ENCODE measurements at places on chromosomes 2 and 18.

GRCh38 chr2:158211502-158211901 is 109.8 kb downstream of the UPP2 start:
- no peak overlapping the region for H3K27ac ChIP-seq
- no peaks in the 10 kb centered on the region for H3K36me3 ChIP-seq
- no peak for DNase-seq
- H3K27me3 ChIP-seq = no peaks in the 10 kb centered on the region

- H3K4me3 ChIP-seq = no peak overlapping the region
- H3K27ac ChIP-seq = peak overlapping the region; percentile 44
- H3K4me1 ChIP-seq = peaks cover 10% of the 10 kb centered on the region
- H3K36me3 ChIP-seq = no peaks in the 10 kb centered on the region
- H3K27me3 ChIP-seq = no peaks in the 10 kb centered on the region
Observed at GRCh38 chr2:237315170-237315828, 98.7 kb downstream of the COL6A3 start.

DNA sequence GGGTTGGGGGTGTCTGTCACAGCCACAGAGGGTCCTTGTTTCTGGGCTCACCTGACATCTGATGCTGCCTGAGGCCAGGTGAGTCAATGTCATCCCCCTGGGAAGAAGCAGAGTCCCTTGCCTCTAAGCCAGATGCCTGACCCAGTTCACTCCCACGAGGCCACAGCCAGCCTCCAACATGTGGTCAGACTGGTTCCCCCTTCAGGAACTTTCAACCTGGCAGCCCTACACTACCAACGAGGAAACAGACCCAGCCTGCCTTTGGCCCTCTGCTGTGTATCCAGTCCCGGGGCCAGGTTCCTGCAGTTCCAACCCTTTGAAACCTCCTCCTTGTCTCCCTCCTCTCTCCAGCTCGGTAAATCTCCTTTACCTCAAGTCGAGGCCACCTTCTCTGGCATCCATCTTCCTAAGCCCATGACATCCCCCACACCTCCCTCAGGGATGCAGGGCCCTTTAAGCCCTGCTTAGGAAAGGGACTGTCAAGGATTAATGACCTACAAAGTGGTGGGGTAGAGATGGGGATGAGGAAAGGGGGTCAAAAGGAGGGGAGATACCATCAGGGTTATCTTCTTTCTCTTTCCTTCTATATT is 49.2 kb upstream of the SMAD2 start:
- no peak overlapping the region for H3K27ac ChIP-seq
- DNase-seq = no peak
- no peaks in the 10 kb centered on the region for H3K36me3 ChIP-seq
- no peaks in the 10 kb centered on the region for H3K27me3 ChIP-seq

DNA sequence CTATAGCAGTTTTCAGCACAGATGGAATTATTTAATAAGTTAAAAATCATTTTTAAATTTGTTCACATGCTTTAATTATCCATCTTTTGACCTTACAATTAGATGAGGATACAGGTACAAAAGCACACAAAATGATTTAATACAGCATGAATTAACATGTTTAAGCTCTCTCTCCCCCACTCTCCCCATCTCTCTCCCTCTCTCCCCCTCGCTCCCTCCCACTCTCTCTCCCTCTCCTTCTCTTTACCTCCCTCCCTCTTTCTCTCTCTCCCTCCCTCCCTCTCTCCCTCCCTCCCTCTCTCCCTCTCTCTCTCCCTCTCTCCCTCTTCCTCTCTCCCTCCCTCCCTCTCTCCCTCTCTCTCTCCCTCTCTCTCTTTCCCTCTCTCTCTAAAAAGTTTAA is 7.6 kb downstream of the NBAS start:
- DNase-seq = no peak
- no peak overlapping the region for H3K27ac ChIP-seq
- H3K27me3 ChIP-seq = no peaks in the 10 kb centered on the region
- H3K4me1 ChIP-seq = no peaks in the 10 kb centered on the region
- peaks cover 39% of the 10 kb centered on the region for H3K36me3 ChIP-seq

DNA sequence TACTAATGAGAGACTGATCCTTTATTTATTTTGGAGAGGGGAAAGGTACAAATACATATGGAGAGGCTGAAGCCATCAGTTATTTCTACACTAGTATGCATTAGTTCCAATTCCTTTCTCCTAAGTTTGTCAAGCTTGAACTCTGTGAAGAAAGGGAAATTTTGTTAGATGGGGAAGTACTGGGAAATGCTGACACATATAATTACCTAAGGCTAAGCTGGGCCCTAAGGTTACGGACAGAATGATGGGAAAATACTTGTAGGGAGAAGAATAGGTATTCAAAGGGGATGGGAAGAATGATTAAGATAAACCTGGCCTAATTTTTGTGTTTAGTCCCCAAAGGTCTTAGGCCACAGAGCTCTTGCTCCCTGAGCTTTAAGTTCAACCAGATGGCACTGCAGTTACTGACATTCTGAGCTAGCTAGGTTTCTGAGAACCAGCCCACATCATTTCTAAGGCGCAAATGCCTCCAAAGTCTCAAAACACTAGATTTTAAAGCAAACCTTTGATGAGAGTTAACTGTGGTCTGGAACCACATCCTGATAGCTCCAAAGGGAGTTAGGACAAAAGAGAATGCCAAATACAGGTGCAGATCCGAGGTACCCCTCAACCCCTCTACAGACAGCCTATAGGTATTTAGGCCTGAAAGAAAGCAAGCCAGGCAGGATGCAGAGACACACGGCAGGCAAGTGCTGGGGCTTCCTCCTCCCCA is 2.7 kb downstream of the TMEM163 start:
- DNase-seq = no peak
- H3K4me3 ChIP-seq = no peak overlapping the region
- no peaks in the 10 kb centered on the region for H3K36me3 ChIP-seq
- H3K27ac ChIP-seq = no peak overlapping the region
- peaks cover 13% of the 10 kb centered on the region for H3K4me1 ChIP-seq
- H3K27me3 ChIP-seq = no peaks in the 10 kb centered on the region

GRCh38 chr2:104504331-104505073 is 349.4 kb upstream of the POU3F3 start:
- DNase-seq = no peak
- no peak overlapping the region for H3K4me3 ChIP-seq
- H3K27ac ChIP-seq = no peak overlapping the region
- no peaks in the 10 kb centered on the region for H3K36me3 ChIP-seq

GRCh38 chr2:26691161-26691560 is 1.4 kb upstream of the KCNK3 start:
- no peaks in the 10 kb centered on the region for H3K36me3 ChIP-seq
- DNase-seq = no peak
- peak overlapping the region; percentile 60 for H3K27ac ChIP-seq
- no peaks in the 10 kb centered on the region for H3K27me3 ChIP-seq
- H3K4me1 ChIP-seq = peaks cover 9% of the 10 kb centered on the region

- H3K27ac ChIP-seq = peak overlapping the region; percentile 35
- H3K4me3 ChIP-seq = no peak overlapping the region
- H3K27me3 ChIP-seq = no peaks in the 10 kb centered on the region
- H3K36me3 ChIP-seq = no peaks in the 10 kb centered on the region
- DNase-seq = no peak
- peaks cover 32% of the 10 kb centered on the region for H3K4me1 ChIP-seq
Observed at GRCh38 chr2:46079985-46080560, 217.1 kb upstream of the EPAS1 start.

DNA sequence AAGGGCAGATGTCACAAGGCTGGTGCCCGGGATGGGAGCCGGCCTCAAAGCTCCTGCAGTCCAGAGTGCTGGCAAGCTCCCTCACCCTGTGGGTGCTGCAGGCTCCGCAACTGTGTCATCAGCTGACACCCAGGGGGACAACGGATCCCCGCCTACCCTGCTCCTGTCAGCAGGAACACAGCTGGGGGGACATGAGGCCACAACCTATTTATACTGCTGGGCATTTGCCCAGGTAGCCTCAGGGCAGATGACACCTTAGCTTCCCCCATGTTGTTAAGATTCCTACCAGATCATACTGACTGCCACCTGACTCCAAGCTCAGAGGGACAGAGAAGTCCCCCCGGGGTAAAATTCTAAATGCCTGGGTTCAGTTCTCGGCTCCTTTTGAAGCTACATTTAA is 1.2 kb downstream of the ANKRD23 start:
- DNase-seq = no peak
- H3K4me3 ChIP-seq = no peak overlapping the region
- H3K4me1 ChIP-seq = peaks cover 12% of the 10 kb centered on the region
- no peak overlapping the region for H3K27ac ChIP-seq

DNA sequence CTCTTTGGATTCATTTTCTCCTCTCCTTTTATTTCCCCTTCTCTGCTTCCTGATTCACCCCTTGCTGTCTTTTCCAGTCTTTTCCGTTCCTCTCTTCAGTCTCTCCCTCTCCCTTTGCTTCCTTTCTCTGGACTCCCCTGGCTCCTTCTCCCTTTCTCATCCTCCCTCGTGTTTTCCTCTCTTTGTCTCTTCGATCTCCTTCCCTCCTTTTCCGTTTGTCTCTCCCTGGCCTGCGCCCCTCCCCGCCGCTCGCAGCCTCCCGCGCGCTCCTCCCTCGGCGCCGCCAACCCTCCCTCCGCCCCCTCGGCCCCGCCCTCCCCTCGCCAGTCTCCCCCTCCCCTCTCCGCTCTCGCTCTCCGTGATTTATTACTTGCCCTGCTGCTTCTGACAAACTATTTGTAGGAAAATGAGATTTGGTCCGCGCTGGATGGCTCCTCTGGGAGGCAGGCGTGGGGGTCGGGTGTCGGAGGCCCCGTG is 46.0 kb upstream of the PAX8 start:
- no peaks in the 10 kb centered on the region for H3K36me3 ChIP-seq
- no peaks in the 10 kb centered on the region for H3K27me3 ChIP-seq

DNA sequence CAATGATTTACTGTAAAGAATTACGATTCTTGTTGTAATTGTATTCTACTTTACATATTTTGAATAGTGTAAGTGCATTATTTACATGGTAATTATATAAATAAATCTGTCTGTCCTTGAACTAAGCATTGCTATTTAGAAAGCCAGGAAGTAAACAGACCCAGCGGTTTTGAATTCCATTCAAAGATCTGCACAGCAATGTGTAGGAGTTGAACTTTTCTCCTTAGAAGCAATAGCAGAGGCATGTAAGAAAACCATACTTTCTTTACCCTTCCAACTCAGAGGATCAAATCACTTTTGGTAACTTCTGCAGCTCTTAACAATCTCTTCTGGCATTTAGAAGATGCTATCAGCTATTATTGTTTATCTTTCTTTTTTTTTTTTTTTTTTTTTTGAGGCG is 109.2 kb upstream of the VRK2 start:
- DNase-seq = no peak
- H3K27ac ChIP-seq = no peak overlapping the region
- H3K4me1 ChIP-seq = no peaks in the 10 kb centered on the region

DNA sequence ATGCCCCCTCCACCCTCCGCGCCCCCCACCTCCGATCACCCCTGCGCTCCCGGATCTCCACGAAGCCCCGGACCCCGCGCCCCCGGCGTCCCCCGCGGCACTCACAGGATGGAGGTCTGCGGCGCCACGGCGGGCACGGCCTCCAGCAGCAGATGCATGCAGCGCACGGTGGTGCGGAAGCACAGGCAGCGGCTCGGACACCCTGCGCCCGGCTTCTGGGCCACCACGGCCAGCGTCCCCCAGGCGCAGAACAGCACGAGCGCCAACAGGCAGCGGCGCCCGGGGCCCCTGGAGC is 217 bp downstream of the PXDN start:
- H3K27me3 ChIP-seq = no peaks in the 10 kb centered on the region
- DNase-seq = no peak
- H3K27ac ChIP-seq = peak overlapping the region; percentile 88
- peaks cover 17% of the 10 kb centered on the region for H3K4me1 ChIP-seq
- H3K36me3 ChIP-seq = no peaks in the 10 kb centered on the region
- peak overlapping the region; percentile 72 for H3K4me3 ChIP-seq

GRCh38 chr18:48862678-48863270 is 88.0 kb downstream of the SMAD7 start:
- no peaks in the 10 kb centered on the region for H3K36me3 ChIP-seq
- no peak overlapping the region for H3K4me3 ChIP-seq
- peaks cover 2% of the 10 kb centered on the region for H3K4me1 ChIP-seq

- no peak overlapping the region for H3K27ac ChIP-seq
- no peaks in the 10 kb centered on the region for H3K36me3 ChIP-seq
- DNase-seq = no peak
- H3K4me3 ChIP-seq = no peak overlapping the region
- H3K27me3 ChIP-seq = no peaks in the 10 kb centered on the region
Observed at GRCh38 chr2:197273485-197273884, 37.1 kb downstream of the ANKRD44 start.

- no peak overlapping the region for H3K4me3 ChIP-seq
- H3K27me3 ChIP-seq = no peaks in the 10 kb centered on the region
- no peak overlapping the region for H3K27ac ChIP-seq
- DNase-seq = no peak
- H3K4me1 ChIP-seq = no peaks in the 10 kb centered on the region
Observed at GRCh38 chr2:191389288-191389687, 144.1 kb downstream of the MYO1B start.

DNA sequence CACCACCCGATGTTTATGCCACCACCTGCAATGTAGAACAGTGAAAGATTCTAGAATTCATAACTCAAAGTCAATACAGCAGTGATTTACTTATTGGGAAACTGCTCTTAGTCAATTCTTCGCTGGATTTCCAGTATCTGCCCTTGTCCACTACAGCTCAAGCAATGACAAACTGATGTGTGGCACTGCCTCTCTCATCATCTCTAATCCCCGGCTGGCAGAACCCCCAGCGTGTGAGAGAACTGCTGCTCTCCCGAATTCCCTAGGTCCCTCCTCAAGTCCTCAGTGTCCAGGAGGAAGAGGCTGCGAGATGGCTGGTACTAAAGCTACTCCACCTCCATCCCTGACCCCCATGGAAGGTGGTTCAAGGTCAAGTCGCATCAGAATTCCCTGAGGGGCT is 1.6 kb downstream of the TXNL4A start:
- peaks cover 38% of the 10 kb centered on the region for H3K4me1 ChIP-seq
- no peak overlapping the region for H3K27ac ChIP-seq
- H3K36me3 ChIP-seq = no peaks in the 10 kb centered on the region
- H3K4me3 ChIP-seq = no peak overlapping the region
- H3K27me3 ChIP-seq = no peaks in the 10 kb centered on the region
- DNase-seq = no peak

- no peaks in the 10 kb centered on the region for H3K27me3 ChIP-seq
- H3K4me1 ChIP-seq = peaks cover 8% of the 10 kb centered on the region
- no peak overlapping the region for H3K4me3 ChIP-seq
- no peak overlapping the region for H3K27ac ChIP-seq
- no peaks in the 10 kb centered on the region for H3K36me3 ChIP-seq
- DNase-seq = no peak
Observed at GRCh38 chr2:235025800-235026536, 74.2 kb downstream of the SH3BP4 start.

- H3K4me1 ChIP-seq = no peaks in the 10 kb centered on the region
- H3K27me3 ChIP-seq = no peaks in the 10 kb centered on the region
- no peaks in the 10 kb centered on the region for H3K36me3 ChIP-seq
Observed at GRCh38 chr2:141528990-141529389, 601.8 kb downstream of the LRP1B start.
